ENCODE measurements at places on chromosomes 1 and 21.

DNA sequence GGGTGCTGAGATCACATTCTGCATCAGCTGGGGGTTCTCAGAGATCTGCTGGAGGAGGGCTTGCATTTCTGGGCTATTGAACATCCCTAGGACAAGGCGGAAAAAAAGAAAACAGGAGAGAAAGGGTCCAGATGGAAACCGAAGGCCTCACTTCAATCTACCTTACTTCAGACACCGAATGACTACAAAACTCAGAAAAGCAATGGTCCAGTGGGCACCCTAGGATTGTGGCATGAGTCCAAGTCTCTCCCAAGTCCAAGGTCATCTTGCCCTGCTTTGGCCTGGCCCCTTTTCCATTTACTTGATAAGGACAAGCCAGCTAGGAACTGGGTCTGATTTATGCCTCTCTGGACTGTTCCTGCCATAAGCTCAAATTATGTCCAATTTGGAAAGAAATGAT lies 10.8 kb downstream of the UBQLN4 start:
- no peak for DNase-seq

- DNase-seq: peak; percentile 82
Measured at GRCh38 chr1:51644533-51645197, 27.8 kb downstream of the OSBPL9 start.

- DNase-seq: peak; percentile 72
Measured at GRCh38 chr21:25115021-25115420, 492.3 kb downstream of the MRPL39 start.

GRCh38 chr1:119613769-119614720 lies 34.0 kb downstream of the ZNF697 start:
- peak; percentile 81 for DNase-seq

DNA sequence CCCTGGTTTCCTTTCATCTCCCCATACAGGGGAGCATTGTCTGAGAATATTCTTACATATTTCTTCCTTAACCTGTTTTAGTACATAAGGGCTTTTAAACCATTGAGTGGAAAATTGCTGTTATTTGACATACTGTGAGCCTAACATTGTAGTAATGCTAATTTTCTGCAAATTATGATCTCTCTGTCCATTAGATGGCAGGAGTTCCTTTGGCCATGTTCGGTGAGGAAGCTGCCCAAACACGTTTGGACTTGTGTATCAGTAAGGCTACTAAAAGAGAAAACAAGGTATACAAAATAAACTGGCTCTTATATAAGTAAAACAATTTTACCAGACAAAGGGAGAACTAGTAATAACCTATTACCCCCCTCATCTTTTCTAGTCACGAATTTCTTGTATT lies 29.2 kb downstream of the CDC7 start:
- peak; percentile 33 for DNase-seq

- DNase-seq: no peak
Measured at GRCh38 chr1:76164165-76164564, 89.6 kb downstream of the ST6GALNAC3 start.

- DNase-seq: no peak
Measured at GRCh38 chr1:182658055-182658454, 26.3 kb downstream of the RGS8 start.

DNA sequence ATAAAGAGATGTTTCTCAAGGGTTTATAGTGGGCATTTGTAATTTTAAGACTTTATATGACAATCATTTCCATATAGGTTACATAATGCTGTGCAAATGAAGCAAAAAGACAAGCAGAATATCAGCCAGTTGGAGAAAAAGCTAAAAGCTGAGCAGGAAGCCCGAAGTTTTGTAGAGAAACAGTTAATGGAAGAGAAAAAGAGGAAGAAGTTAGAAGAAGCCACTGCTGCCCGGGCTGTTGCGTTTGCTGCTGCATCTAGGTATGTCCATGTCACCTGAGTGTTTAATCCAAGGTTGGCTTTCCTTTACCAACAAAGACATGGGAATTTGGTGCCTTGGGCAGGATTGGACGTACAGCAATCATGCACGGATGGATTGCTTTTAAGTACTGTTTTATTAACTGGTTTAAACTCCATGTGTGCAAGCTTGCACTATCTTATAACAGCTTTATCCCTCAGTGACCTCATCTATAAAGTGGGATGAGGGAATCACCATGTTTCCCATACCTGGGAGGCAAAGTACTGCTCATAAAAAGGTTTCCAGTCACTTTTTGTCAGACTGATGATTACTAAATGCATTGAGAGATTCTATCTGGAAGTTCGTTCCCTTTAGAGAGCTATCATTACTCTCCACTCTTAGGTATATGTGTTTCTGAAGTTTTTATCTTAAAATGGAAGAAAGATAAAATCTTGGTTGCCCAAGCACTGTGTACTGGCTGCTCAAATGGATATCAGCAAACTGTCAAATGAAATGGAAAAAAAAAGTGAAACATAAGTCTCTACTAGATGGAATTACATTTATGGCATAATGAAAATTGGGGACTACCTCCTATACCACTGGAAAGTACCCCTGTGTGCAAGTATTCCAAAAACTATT lies 55.1 kb downstream of the MACO1 start:
- no peak for DNase-seq

GRCh38 chr1:161381707-161382106 lies 14.0 kb upstream of the CFAP126 start:
- DNase-seq: no peak

Data from fibroblast of skin of right biceps (primary cell).